M059J (cell line): ENCODE measurements at places on chromosomes 12 and 14.

DNA sequence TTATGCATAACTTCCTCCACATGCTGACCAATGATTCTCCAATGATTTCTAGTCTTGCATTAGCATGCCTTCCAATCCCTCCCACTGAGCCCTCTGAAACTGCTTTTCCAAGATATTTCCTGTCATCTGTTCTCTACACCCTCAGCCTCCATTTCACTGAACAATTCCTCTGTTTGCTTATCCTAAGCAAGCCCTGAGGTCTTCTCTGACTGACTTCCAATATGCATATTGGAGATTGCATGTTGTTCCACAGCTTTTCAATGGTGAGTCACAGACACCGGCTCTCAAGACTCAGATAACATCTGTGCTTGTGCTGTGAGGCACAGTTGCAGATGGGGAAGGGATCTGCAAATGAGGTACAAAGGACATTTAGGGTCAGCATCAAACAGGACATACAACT is 141.0 kb downstream of the SLC16A7 start:
- DNase-seq = peak; percentile 89

DNA sequence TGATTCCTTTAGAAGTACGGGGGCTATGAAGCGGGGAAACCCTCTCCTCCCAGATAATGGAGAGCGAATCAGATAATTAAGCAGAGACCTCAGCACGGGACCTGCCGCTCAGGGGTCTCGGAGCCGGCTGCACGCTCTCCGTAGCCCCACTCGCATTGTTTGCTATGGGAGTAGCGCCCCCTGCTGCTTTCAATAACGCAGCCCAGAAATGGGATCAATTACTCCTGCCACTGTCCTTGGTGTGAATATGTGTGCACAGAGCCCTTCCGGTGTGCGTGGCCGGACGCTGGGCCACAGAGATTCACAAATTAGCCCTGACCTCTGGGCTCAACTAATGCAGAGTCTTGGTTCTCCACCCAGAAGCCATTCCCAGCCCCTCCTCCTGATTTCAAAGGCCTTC is 76.4 kb upstream of the TMEM132C start:
- no peak for DNase-seq

GRCh38 chr12:4203772-4204376 is 69.7 kb upstream of the CCND2 start:
- no peak for DNase-seq

DNA sequence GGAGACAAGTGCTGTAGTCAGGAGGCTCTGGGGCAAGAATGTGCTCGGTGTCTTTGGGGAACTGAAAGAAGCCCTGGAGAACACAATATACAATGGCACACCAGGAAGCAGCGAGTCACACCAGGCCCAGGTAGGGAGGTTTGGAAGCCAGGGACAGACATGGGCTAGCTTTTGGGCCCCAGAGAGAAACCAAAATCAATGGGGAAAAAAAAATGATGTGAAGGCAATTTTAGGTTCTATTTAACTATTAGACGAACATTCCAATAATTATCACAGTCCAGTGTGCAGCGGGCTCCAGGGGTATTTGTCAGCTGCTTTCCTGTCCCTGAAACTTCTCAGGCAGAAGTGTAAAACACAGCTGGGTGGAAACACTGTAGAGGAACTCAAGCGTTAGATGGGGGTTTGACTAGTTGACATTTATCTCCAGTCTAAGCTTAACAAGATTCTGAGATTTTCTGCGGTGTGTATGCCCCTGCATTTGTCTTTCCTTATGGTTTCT is 21.8 kb upstream of the EGLN3 start:
- no peak for DNase-seq

- DNase-seq = no peak
Observed at GRCh38 chr12:132484183-132484890, 5.6 kb upstream of the FBRSL1 start.

GRCh38 chr12:84329938-84330337 is 582.7 kb downstream of the SLC6A15 start:
- DNase-seq = no peak

DNA sequence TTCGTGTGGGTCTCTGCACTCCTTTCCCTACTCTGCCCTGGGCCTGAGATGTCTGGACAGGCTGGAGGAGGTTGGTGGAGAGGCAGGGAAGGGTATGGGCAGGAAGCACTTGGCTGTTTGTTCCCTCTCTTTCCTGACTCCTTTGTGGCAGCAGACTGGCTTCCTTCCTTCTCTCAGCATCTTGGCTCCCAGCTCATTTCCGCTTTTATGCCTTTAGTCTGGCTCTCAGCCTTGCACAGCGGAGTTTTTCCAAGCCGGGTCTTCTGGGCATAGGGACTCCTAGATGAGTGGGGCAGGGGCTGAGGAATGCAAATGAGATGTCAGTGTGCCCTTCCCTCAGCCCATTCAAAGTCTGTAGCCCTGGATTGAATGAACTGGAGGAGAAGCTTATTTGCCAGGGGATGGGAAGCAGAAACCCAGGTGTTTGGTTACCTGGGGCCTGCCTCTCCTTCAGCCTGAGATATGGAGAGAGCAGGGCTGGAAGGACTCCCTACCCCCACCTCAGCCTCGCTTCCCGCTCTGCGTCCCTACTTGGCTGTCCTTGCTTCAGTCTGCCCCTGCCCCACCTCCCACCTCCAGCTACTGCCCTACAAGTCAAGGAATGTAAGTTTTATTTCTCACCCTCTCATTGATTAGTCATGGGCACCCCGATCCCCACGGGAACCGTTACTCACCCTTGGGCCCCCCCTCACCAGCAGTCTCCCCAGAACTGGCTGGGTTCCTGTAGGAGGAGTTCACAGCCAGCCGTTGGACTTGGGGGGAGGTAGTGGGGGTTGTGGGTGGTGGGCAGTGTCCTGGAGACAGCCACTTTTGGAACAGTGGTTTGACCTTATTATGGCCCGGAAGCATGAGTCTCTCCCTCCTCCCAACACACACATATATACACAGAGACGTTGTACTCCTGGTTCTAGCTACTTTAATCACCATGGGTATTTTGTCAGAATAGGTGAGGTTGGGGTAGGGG is 9.3 kb upstream of the ITGA5 start:
- DNase-seq = peak; percentile 97

GRCh38 chr14:87334997-87335685 is 657.8 kb downstream of the GALC start:
- DNase-seq = no peak

- no peak for DNase-seq
Observed at GRCh38 chr12:59963546-59963945, 367.7 kb downstream of the SLC16A7 start.

DNA sequence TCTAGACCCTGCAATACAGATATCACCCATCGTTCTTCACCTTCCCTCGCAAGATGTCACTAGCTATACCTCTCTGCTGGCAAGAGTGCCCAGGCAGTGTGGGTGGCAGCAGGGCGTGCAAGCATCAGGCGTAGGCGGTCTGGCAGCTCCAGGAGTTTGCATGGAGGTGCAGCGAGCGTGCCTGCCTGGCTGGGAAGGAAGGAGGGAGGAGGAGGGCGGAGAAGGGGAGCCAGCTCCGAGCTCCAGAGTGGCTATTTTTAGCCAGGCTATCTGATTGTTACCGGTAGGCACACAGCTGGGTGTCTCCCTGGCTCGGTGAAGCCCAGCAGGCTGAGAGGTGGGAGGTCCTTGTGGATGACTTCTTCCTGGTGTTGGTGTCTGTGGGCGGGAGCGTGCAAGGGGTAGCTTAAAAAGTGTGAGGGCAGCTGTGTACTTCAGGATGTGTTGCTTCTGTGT is 6.2 kb downstream of the FOXJ2 start:
- peak; percentile 40 for DNase-seq

DNA sequence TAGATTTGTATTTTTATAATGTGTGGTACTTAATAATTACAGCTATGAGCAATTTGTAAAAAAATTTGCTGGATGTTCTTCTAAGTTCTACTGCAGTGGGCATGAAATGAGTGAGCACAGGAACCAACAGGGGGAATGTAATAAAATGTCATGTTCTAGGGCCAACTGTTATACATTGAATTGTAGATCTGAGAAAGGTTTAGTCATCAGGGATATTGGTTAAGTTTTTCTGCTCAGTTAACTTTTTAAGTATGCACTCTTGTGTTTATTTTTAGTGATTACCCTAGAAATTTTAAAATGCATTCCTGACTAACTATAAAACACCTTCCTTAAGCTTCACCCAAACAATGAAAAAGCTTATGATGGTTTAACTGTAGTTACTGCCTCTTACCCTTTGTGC is 101.8 kb downstream of the CAND1 start:
- DNase-seq = peak; percentile 33

GRCh38 chr12:40157336-40157735 is 51.5 kb upstream of the SLC2A13 start:
- no peak for DNase-seq
